ENCODE measurements at places on chromosomes 4 and X.

DNA sequence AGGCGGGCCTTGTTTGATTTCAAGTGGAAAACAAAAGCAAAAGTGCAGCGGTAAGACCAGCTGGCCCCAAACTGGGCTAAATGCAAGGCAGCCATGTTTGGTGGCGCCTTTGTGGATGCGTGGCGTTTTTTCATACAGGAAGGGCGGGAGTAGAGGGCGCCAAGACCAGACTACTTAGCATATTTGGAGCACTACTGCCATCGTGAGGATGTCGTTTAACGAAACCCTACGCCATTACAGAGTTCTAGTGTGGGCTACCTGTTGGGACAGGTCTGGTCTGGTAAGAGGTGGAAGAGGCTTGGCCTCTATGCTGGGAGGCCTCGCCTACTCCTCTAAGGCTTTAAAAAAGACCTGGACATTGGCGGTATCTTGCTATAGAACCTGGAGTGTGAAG lies 230.7 kb upstream of the STK26 start:
- DNase-seq, result no peak

DNA sequence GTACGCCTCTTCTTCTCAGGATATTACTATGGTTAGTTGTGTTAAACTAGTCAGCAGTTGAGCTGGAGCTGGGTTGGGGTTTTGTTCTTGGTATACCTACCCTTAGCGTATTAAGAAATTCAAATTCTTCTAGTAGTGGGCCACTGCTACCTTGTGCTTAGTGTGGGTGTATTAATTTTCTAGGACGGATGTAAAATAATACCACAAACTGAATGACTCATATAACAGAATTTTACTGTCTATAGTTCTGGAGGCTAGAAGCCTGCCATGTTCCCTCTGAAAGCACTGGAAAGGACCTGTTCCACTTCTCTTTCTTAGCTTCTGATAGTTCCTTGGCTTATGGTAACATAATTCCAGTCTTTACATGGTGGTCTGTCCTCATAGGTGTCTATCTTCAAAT lies 1274.7 kb downstream of the ADGRL3 start:
- DNase-seq, result no peak

DNA sequence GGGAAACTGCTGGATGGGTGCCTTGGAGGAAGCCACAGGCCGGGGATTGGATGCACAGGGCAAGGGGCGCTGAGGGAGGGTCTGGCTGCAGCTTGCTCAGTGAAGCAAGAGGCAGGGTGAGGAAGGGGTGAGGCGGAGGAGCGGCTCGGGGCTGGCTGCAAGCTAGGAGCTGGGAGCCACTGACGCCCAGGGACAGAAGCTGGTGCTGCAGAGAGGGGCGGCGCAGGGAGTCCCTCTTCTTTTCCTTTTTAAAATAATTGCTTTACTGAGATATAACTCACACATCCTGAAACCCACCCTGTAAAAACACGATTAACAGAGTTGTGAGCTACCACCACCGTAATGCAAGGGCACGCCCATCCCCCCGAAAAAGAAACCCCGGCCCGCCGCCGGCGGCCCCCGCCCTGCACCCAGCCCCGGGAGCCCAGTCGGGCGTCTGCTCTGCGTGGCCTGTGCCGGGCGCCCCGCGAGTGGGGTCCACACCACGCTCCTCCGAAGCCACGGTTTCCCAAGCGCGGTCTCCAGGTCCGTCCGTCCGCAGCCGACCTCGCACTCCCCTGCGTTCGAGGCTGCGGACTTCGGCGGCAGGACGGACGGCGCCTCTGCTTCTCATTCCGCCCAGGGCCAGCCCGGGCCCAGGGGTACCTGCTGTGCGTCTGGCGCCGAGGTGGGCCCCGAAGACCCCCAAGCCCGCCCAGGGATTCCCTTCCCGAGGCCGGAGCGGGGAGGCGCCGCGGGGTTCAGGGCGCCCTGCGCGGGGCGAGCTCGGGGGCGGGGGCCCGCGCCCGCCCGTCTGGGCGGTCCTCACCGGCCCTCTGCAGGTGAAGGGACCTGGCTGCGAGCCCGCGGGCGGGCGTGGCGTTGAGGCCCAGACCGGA lies 866 bp upstream of the UVSSA start:
- no peak for DNase-seq

- DNase-seq, result no peak
These were observed 4.6 kb upstream of the RAB9A start for GRCh38 chrX:13684361-13684760.

DNA sequence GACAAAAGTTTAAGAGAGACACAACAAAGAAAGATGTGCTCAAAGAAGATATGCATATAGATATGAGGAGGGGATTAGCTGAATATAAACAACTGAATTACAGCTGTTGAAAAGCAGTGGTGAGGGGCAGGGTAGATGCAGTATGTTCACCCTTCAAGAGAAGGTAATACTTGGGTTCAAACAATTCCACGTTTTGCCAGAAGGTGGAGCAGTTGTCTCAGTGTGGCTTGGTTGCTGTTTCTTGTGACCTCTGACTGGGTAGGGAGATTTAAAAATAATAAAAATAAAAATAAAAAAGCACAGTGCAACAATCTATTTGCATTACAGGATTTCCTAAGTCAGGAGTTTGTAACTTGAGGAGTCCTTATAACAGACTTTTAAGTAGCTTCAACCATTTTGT lies 23.3 kb downstream of the PHOX2B start:
- DNase-seq, result no peak

GRCh38 chr4:176492646-176493302 lies 173.0 kb downstream of the SPCS3 start:
- no peak for DNase-seq

- DNase-seq, result no peak
These were observed 143.2 kb upstream of the ETNPPL start for GRCh38 chr4:108906006-108906405.

- no peak for DNase-seq
These were observed 10.2 kb downstream of the ARAF start for GRCh38 chrX:47571215-47571614.

- DNase-seq, result no peak
These were observed 8.5 kb downstream of the WFS1 start for GRCh38 chr4:6277935-6278800.

GRCh38 chrX:121114691-121115090 lies 67.3 kb downstream of the GLUD2 start:
- no peak for DNase-seq

DNA sequence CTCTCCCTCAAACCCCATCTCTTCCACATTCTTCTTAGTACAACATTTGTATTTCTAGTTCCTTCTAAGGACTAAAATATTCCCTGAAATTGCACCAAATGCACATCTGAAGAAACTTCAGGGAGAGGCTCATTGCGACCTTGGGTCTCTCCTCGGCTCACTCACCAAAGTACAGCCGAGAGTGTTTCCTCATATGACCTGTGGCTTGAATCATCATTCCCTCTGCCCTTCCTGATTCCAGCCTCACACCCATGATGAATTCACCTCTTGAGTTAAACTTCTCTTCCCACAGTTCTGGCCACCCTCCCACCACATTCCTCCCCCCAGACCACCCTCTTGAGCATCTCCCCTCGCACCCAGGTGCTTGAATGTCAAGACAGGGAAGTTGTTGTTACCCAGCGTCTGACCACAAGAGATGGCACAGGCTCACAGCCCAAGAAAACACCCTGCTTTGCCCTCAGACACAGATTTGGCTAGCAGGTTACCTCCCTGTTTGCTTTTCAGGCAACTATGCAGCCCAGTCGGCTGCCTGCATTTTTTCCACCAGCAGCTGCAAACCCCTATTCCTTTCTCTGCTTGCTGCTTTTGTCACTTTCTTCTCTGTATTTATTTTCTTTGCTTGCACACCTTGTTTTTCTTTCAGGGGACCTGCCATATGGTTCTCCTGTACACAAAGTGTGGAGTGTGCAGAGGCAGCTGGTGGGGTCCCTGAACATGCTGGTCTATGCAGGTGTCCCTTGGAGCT lies 214.8 kb downstream of the SPATA18 start:
- no peak for DNase-seq

DNA sequence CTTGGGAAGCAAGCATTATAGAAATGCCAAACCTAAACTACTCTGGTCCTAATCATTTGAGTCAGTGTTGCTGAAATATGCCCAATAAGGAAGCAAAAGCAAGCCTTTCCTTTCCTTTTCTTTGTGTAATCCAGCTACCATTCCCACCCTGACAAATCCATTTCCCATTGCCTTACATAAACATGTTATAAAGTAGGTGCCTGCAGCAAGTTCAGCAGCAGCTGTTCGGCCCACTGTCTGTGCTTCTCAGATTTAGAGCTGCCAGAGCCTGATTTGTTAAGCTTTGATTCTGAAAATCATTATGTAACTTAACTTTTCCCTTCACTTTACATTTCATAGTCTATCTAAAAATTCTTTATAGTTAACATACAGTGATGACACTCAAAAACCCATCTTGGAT lies 148.6 kb downstream of the EPHA5 start:
- no peak for DNase-seq

DNA sequence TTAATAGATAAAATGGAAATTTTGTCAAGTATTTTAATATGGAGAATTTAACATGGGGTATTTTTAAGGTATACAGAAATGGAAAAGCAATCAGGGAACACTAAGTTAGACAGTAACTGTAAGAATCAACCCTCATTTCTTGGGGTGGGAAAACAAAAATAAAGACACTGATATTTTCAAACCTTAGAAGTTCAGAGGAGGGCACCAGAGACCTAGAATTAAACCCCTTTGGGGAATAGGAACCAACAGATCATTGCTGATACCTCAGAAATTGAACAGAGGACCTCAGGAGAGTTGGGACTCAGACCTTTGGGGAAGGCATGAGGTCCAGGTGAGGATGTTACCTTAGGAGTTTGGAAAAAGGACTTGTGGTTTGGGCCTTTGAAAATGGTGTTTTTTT lies 435.6 kb downstream of the TMA16 start:
- no peak for DNase-seq

DNA sequence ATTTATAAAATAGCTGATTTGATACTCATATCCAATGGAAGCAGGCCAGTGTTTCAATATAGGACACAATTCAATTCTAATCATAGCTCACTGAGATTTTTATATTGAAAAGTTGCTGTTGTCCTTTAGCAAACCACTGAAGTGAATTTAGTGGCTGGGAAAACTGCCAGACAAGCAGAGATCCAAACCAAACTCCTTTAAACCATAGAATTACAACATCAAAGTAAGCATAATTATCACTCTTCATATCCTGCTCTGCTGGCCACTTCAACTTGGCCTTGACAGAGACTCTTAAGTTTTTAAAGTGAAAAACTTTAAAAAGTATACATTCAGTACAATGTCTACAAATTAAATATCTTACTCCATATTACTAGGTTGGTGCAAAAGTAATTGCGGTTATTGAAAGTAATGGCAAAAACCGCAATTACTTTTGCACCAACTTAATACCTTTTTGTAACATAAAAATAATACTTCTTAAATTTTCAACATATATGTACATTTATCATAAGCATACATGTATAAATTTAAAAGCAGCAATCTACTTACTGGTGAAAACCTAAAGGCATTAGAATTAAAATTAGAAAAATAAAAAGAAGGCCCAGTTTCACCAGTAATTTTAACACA lies 433.0 kb downstream of the PCDH10 start:
- no peak for DNase-seq

GRCh38 chrX:68420559-68420958 lies 12.7 kb downstream of the OPHN1 start:
- DNase-seq, result no peak

- no peak for DNase-seq
These were observed 77.2 kb upstream of the BOD1L1 start for GRCh38 chr4:13704761-13705160.

DNA sequence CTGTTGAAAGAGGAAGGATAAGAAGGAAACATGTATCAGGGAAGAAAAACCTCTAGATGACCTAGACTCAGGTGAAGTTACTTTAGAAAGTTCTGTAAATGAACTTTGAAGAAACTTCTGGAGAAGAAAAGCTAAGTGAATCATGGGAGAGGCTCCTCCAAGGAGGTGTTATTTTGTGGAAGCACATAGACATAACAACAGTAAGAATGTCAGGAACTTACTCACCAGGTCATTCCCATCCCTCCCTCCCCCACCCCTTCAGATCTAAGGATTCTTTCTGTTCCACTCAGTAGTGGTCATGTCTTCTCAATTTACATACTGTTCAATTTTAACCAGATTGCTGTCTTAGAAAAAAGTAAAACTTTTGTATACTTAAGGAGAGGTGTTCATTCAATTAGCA lies 310.5 kb upstream of the DDX53 start:
- DNase-seq, result no peak
